ENCODE measurements at places on chromosomes 4 and X.
A peak's percentile ranks its signal among the peaks of the same experiment; 100 is the strongest.

DNA sequence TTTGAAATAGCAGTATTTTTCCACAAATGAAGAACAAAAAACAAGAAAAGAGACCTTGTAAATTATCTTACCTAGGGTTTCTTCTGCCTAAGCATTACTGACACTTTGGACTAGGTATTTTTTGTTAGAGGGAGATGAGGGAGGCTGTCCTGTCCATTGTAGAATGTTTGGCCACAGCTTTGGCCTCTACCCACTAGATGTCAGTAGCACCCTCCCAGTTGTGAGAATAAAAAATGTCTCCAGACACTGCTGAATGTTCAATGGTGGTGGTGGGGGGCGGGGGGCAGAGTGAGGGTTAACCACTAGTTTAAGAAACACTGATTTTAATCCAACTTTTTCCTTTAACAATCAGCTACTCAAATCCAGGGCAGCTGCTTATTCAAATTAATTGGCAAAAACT lies 25.8 kb downstream of the OTUD4 start:
- DNase-seq: no peak

- DNase-seq: no peak
These were observed 725.8 kb downstream of the RAPGEF2 start for GRCh38 chr4:159828687-159829086.

- no peak for DNase-seq
These were observed 879.1 kb downstream of the SH3BGRL start for GRCh38 chrX:82081027-82081426.

GRCh38 chr4:78667764-78668163 lies 108.4 kb upstream of the BMP2K start:
- DNase-seq: no peak

GRCh38 chrX:39928704-39929378 lies 168.9 kb downstream of the BCOR start:
- DNase-seq: no peak

DNA sequence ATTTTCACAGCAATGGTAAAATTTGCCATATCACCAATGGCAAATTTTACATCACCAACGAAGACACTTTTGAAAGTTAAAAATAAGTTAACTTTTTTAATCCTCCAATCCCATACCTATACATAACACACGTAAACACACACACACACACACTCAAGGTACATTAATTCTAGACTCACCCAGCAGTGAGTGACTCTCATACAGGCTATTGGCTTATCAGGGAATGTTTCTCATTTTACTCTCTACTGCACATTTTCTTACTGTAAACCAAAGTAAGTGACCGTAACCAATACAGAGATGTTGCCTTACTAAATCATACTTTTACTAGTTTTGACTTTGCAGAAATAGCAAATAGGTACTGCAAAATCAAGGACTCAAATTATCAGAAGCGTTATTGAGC lies 2.3 kb downstream of the VEGFC start:
- no peak for DNase-seq

DNA sequence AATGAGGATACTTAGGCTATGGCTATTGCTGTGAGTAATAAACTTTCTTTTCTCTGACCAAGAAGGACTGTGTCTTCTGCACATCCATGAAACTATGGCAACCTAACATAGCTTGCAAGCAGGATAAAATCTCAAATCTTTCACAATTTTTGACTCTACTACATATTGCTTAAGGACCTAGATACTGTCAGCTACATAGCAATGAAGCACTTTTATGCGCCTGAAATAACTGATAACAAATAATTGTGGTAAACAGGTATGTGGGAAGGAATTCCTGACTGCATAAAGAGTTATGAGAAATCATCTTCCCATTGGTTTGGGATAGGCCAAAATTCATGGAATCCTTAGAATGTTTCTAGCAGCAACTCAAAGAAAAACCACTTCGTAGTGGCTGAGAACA lies 41.2 kb upstream of the PDGFC start:
- no peak for DNase-seq

DNA sequence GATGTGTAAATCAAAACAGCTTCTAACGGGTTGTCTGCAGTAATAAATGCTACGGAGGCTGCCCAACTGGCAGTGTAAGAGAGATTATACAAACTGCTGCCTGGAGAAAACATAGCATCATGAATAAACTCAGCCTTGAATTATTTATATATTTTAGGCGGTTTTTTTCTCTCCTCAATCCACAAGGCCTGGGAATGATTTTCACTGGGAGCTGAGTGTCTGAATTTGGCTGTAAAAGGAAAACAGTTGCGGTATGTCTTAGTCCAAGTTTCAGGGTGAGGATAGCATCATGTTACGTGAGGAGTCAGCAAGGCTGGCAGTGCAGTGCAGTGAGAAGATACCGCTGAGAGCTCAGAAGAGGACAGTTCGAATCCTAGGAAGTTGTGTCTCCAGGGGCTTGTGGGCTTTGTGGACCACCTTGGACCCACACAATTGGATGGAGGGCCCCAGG lies 291.5 kb upstream of the BOD1L1 start:
- DNase-seq: no peak

DNA sequence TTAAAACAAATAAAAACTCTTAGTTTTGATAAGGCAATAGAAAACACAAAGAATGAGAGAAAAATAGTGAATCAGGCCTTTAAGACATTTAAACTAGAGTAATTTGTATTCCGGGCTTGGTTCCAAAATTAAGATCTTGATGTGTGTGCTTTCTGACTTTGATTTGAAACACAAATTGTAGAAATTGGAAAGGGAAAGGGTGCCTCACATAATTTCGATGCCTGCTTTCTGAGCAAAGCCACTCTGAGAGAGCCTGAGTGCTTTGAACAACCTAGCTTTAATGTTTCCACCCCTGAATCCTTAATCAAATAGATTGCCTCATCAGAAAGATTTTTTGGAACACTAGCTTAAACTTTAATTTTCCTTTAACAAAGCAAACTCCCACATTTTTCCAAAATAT lies 666.8 kb downstream of the PCDH18 start:
- no peak for DNase-seq

DNA sequence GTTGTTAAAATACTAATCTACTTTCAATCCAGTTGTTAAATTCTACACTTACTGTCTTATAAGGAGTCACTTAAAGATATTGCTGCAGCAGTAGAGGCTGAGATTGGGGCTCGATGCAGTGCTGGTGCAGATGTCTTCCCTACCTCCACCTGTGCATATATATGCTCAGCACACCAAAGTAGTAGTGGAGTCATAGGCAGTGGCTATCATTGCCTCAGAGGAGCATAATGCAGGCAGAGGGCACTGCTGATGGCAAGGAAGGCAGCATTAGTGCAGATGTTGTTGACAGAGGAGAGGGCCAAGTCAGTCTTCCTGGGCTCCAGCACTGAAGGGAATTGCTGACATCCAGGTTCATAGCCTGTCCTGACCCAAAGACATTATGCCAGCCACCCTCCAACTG lies 35.1 kb downstream of the INPP4B start:
- DNase-seq: no peak

DNA sequence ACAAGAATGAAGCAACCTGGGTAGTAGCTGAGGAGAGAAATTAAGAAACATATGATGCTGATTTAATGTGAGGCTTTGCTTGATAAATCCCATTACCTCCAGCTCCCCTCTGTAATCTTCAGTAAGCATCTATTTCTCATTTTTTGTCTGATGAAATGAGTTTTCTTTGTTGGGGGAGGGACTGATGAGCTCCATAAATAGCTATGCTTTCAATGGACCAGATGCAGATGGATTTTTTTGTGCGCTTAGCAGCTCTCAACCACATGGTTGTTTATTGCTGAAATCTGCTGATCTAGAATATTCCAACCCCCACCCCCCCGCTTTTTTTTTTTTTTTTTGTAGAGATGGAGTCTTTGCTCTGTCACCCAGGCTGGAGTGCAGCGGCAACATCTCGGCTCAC lies 1082.0 kb downstream of the RAPGEF2 start:
- DNase-seq: no peak

DNA sequence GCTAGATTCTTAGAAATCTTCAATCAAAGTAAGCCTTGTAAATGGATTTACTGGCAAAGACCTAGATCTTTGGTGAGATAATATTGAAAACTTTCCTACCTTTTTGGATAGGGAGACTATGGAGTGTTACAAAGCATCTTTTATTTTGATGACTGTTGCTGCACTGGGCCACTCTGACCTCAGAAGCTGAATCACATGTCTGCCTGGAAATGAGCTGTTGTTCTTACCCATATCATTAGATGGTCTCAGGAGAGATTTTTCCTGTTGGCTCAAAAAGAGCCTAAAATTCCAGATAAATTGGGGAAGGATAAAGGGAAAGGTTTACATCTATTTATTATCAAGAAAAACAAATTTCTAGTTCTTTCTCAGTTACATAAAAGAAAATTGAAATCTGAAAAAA lies 127.5 kb upstream of the BMP3 start:
- no peak for DNase-seq

GRCh38 chrX:46573331-46573891 lies at the start of gene CHST7:
Gene CHST7 (plus strand): TSS chrX:46573765. CDS start chrX:46573932, 167 bp downstream.
- peak; percentile 9 for DNase-seq

- no peak for DNase-seq
These were observed 15.6 kb downstream of the SRPX2 start for GRCh38 chrX:100659431-100660137.

- peak; percentile 13 for DNase-seq
These were observed at the start of gene CFAP299 for GRCh38 chr4:80335554-80336358. Gene CFAP299 (plus strand): TSS chr4:80335730.

DNA sequence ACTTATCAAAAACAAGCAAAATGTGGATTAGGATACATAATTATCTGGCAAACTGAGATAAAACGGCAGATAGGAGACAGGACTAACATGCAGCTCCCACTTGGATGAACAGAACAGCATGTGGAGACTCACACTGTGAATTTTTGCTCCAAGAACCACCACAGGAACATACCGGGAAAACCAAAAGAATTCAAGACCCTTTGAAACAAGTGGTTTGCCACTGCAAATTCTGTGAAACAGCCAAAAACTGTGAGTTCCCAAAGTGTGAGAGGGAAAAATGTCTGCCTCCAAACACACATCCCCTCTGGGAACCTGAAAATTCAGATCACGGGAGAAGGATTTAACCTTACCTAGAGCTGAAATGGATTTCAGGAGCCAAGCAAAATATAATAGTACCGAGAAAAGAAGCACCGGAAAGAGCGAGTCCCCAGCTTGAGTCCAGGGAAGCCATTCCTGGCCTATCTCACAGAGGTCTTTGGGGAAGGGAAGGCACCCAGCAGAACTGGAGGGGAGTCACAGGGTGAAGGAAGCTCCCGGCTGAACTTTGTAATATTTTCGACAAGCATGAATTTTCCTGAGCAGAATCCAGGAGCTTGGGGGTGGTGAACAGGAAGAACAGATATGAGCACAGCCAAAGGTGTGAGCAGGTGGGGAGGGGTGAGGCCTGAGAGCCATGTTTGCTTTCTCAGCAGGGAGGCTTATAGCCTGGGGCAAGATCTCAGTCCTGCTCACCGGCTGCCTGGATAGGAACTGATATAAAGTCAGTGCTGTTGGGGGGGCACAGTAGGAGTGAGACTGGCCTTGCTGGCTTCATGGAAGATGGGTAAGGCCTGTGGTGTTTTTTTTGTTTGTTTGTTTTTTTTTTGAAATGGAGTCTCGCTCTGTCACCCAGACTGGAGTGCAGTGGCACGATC lies 23.9 kb downstream of the MANBA start:
- DNase-seq: peak; percentile 56

DNA sequence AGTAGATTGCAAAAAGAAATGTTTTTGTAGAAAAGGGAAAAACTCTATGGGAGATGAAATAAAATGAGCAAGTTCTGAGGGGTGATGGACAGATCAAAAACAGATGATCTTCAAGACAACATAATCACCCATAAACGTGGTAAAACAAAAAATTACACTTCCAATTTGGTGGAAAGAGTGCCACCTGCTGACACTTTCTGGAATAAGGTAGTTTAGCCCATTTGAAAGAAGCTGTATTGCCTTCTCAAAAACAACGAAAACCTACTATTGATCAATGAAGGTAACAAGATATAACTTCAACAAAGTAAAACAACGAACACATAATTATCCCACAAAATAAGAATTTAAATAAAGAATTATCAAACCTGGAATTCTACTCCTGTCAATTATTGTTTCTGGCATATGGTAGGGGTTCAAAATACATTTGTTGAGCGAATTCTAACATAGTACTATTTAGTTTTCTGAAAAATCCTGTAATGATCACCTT lies 2.5 kb downstream of the COQ2 start:
- peak; percentile 10 for DNase-seq

DNA sequence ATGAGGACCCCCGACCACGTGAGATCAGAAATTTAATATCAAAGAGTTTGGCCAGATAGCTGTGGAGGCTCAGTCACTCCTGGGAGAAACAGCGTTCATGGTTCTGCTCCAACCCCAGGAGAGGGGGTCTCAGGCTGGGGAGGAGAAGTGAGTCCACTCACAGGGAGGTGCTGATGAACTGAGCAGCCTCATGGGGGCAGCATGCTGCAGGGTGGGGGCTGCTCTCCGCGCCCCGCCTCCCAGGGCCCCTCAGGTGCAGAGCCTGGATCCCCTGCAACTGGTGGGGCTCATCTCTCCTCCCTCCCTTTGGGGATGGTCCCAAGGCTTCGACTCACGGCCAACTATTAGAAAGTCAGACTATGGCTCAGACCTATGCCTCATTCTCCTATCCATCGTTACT lies 26.6 kb upstream of the C4orf50 start:
- DNase-seq: no peak

- DNase-seq: no peak
These were observed 156.6 kb downstream of the FAM13A start for GRCh38 chr4:88900432-88900831.

DNA sequence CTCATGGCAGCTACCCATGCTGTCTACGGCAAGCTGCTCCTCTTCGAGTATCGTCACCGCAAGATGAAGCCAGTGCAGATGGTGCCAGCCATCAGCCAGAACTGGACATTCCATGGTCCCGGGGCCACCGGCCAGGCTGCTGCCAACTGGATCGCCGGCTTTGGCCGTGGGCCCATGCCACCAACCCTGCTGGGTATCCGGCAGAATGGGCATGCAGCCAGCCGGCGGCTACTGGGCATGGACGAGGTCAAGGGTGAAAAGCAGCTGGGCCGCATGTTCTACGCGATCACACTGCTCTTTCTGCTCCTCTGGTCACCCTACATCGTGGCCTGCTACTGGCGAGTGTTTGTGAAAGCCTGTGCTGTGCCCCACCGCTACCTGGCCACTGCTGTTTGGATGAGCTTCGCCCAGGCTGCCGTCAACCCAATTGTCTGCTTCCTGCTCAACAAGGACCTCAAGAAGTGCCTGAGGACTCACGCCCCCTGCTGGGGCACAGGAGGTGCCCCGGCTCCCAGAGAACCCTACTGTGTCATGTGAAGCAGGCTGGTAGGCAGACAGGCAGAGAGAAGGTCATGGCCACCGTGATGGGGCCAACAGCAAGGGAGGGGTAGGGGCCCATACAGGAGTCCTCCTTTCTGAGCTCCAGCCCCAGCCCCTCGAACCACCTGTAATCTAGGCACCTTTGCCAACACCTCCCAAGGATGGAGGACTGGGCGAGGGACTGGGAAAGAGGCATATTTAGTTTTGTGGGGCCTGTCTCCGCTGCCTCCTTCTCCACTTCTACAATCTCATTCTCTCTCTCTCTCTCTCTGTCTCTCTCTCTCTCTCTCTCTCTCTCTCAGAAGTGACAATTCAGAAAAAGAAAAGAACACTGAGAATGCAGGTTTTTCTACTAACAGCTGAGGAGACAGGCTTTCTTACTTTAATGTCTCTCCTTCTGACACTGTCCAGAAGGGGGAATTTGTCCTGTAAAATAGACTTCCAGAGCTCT lies 4.7 kb upstream of the TSPYL2 start:
- DNase-seq: no peak

GRCh38 chr4:8592366-8593263 lies at the start of gene CPZ:
Gene CPZ (plus strand): TSS chr4:8592765. CDS start chr4:8592834, 69 bp downstream.
- no peak for DNase-seq

Data from NCI-H2081 treated with DMSO at 0.1 percent for 48 hours (cell line).